Activated CD8-positive, alpha-beta memory T cell treated with anti-CD3 and anti-CD28 coated beads for 48 hours (primary cell): ENCODE measurements at places on chromosomes 12 and 14.

- no peak for DNase-seq
Observed at GRCh38 chr12:27667540-27667939, 28.7 kb upstream of the REP15 start.

DNA sequence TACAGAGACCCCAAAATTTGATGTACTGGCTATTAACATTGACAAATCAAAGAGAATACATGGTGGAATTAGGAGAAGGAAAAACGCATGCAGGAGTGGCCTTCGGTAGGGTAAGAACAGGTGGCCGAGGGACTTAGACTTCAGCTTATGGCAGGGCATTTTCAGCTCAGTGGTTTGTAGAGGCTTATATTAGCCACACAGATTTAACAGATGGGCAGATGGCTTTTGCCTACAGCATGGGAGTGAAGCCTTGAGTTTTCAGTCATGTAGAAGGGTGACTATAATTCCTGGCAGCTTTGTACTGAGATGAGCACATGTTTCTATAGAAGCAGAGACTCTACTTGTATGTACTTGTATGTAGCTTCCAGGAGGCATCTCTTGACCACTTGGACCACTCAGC, 40.9 kb upstream of the PLEKHA5 start:
- DNase-seq: no peak

DNA sequence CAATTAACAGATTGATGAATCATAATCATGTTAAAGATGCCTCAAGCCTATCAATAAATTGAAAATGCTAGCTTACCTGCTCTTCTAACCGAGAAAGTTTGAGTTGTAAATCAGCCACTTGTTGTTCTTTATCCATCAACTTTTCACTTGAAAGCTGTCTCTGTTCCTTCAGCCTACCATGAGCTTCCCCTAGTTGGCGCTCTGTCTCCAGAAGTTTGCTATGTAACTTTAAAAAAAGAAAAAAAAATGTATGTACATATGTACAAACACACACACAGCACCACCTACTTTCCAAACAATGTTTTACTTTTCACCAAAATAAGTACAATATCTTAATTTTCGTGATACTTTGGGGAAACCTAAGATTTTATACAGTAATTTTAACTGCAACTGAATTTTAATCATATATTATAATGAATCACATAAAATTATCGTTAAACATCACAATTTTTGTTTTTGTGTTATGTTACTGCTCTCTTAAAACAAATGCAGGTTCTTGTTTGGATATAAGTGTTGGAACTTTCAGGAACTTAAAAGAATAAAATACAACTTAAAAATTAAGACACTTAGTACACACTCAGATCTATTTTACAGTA, 101.2 kb downstream of the EEA1 start:
- DNase-seq: no peak

- DNase-seq: no peak
Observed at GRCh38 chr14:83255015-83255726, 1721.5 kb upstream of the SEL1L start.

DNA sequence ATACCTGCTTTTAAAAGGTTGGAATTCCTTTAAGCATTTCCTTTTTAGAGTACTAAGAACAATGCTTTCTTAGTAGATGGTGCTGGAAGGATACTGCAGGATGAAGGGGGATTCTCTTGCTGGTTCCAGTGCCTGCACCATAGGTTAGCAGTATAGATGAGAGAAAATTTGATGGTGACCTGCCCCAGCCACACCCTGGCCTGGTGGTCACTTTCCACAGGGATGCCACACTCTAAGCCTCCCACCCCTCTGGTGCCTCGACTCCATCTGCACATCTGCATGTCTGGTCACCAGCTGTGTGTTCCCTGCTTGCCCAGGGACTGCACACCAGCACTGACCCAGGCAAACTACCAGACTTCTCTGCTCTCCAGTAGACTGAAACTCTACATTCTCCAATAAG, 19.1 kb downstream of the SLC2A3 start:
- DNase-seq: no peak

GRCh38 chr12:79886917-79887519, 47.9 kb downstream of the PPP1R12A start:
- no peak for DNase-seq

- DNase-seq: no peak
Observed at GRCh38 chr14:50002926-50003212, 110.0 kb downstream of the ARF6 start.

DNA sequence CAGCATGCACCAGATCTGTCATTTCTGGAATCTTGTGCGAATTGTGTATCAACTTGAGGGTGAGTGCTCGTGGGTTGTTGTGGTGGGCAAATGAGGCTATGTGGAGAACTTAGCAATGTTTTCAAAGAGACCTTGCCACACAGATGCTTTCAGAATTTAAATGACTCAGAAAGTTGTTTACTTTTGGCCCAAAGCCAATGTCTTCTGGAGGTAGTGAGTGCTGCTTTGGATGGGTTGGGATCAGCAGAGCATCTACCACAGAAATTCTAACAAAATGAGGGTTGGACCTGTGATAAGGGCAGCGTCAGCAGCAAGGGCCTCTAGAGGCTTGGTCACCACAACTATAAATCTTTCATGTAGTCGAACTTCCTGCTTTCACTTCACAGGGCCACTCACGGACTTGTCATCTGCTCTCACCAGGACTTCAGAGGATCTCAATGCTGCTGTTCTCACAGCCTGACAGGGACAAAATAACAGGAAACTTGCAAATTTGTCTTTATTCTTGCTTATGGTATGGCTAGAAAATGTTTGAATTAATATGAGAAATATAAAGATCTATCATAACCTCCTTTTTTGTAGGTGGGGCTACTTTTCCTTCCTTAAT, 111.4 kb downstream of the DACT1 start:
- no peak for DNase-seq
